ENCODE measurements at places on chromosomes 2 and 18.

GRCh38 chr2:164015328-164016123 is 279.7 kb upstream of the FIGN start:
- peak; percentile 16 for DNase-seq

- DNase-seq, result peak; percentile 66
Observed at GRCh38 chr2:235595422-235596010, 101.7 kb downstream of the AGAP1 start.

DNA sequence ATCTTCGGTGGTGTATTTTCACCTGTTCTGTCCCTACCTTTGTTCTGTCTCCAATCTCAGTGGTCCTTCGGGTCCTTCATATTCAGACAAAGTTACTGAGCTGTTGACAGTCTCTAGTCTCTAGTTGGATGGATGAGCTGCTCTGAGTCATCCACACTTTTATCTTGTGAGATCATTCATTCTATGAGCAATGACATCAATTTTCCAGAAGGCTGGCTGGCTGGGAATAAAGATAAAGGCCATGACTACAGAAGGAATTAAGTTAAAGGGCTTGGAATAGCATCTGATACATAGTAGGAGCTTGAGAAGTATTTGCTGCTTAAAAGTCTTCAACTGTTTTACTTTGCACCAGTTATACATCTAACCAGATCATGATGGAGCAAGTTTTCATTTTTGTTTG is 43.1 kb upstream of the SLC39A10 start:
- DNase-seq, result peak; percentile 86

GRCh38 chr2:56012221-56012765 is 88.7 kb upstream of the EFEMP1 start:
- no peak for DNase-seq

GRCh38 chr2:150426315-150426714 is 61.2 kb downstream of the RND3 start:
- DNase-seq, result no peak

DNA sequence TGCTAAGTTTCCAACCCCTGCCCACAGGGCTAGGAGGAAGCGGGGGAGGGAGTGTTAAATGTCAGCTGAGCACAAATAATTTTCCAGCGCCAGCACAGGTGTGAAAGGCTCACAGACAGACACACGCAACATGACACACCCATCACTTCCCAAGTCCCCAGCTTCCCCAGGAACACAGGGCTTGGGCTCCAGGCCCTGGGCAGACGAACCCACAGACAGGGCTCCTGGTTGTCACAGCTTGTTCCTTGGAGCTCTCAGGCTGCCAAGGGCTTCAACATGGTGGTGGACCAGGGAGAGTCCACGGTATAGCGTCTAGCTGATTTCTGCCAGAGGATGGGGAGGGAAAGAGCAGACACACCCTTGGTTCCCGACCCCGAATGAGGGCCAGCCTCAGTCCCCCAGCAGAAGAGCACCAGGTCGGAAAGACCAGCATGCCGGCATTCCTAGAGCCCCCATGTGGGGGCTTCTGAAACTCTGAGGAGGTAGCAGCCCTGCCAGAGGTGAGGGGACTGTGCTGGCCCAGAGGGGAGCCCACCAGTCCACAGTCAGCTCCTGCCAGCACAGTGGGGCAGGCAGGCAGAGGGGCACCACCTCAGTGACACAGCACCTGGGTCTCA is 1.9 kb downstream of the DUSP2 start:
- no peak for DNase-seq

DNA sequence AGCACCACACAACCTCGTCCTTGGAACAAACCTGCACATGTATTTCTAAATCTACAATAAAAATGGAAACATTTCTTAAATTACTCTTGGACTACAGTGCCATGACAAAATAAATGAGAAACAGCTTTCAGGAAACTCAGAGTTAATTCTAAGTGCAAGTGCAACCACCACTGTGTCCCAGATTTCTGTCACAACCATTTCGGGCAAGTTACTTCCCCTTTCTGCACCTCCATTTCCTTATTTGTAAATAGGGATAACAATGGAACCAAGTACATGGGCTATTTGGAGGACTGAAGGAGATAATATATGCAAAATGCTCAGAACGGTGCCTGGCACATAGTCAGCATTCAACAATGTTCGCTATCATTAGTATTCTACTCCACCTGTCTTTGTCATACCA is 93.2 kb downstream of the CACNB4 start:
- no peak for DNase-seq

DNA sequence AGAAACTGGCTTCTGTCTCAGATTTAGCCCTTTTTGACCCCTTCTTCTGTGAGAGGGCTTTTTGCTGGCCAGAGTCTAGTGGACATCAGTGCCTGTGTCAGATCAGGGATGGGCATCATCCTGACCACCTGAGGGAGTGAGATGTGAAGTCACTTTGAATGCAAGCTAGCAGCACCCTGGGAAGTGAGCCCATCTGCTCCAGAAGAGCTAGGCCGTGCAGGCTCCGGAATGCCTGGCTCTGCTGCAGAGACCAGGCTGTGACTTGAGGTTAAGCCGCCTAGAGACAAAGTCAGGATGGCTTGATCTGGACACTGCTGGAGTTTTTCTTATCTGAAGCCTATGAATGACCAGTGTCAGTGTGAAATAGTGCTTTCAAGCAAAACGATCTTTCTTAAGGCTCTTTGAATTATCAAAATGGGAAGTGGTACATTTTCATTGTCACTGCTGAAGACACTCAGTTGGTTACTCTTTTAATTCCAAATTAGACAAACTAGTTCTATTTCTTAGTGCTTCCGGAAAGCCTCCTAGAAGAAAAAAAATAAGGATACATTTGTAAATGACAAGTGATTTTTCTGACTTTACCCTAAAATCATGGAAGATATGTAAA is 20.8 kb downstream of the DGUOK start:
- DNase-seq, result no peak

GRCh38 chr2:7953195-7953594 is 728.7 kb upstream of the ID2 start:
- no peak for DNase-seq

- peak; percentile 96 for DNase-seq
Observed at GRCh38 chr18:62450546-62451410, 72.0 kb upstream of the ZCCHC2 start.

DNA sequence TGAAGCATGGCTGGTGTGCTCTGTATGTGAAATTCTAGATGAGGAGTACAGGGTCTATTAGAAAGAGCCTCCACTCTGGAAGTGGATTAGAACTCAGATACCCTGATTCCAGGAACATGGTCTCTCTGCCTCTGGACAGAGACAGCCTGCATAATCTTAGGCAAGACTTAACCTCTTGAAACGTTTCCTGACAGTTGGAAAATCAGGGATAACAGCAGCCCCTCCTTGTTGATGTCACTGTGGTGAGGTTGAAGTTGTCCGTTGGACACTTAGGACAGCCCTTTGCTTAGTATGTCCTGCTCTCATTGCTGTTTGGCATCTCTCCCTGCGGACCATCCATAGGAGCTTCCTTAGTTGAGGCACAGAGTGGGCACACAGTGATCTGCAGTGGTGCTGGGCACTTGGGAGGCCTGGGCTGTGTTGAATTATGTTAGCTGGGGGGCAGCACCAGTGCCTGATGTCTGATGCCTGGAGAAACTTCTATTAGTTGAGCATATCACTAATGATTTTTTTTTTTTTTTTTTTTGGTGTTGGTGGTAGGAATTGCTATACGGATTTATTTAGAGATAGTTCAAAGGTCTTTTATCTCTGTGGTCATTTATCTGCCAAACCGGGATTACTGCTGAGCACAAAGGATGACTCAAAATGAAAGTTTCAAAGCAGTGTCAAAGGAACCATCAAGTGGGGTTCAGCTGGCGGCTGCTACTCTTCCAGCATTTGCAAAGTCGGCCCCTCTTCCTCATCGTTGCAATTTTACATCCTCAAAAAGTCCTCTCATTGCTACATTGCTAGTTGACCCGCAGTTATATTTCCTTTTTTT is 28.8 kb downstream of the SETBP1 start:
- DNase-seq, result no peak

DNA sequence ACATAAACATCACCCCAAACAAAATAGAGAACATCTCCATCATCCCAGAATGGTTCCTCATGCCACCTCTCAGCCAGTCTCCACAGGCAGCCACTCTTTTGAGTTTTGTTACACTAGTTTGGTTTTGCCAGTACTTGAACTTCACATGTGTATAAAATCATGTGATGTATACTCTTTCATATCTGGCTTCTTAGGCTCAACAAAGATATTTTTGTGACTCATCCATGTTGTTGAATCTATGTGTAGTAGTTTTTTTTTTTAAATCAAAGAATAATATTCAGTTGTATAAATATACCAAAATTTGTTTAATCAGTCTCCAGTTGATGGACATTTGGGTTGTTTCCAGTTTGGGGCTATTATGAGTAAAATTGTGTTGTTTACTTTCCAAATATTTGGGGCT is 75.9 kb downstream of the PMS1 start:
- no peak for DNase-seq

DNA sequence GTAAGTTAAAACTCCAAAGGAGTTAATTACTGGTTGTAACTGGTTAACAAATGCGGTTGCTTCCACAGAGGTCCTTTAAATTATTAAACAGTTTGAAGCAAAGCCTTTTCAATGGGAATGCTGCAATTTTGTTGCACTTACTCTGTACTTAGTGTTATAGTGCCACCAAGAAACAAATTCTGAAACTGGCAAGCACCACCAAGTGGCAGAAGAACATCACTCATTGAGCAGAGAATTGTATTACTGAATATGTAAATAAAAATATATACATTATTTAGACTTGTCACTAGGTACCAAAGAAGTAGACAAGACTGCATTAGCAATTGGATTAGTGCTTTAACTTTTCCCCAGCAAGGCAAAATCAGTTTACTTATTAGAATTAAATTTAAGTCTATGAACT is 2.6 kb upstream of the TMEFF2 start:
- DNase-seq, result peak; percentile 3

- no peak for DNase-seq
Observed at GRCh38 chr2:225472161-225472560, 72.7 kb downstream of the NYAP2 start.
